CD4-positive, alpha-beta T cell treated with Interleukin-4 for 1 hour (primary cell): ENCODE measurements at places on chromosomes 12 and 14.

GRCh38 chr14:69055999-69056788 lies 77.1 kb upstream of the ACTN1 start:
- no peak for DNase-seq

- DNase-seq: no peak
Measured at GRCh38 chr14:102665621-102666020, 73.2 kb downstream of the RCOR1 start.

DNA sequence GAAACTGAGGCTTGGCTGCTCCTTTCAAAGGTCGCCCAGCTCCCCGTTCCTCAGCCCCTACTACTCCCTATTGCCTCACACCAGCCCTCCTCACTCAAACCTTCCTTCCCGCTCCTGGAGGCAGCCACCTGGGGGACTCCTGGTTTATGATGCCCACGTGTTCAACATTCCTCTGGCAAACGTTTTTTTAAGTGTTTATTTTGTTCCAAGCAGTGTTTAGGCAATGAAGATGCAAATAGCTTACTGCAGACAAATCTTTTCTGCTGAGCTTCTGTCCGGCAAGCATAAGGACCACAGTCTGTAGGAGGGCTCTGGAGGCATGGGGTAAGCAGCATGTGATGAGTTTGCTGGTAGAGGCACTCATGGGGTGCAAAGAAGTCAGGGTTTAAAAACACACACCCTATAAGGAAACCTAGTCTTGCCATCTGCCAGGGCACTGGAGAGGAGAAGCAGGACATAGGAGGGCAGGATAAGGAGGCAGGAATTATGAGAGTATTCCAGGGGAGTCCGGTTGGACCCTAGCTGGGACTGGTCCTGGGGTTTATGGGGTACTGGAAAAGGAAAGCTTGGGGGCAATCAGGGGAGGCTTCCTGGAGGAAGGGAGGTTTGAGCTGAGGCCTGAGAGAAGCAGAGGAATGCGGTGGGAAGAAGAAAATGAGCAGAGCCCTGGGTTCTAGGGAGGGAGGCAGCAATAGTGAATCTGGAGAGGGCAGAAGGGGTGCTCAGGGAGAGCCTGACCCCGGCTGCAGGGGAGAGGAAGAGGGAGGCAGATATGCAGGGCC lies 123.3 kb downstream of the NCOR2 start:
- no peak for DNase-seq

DNA sequence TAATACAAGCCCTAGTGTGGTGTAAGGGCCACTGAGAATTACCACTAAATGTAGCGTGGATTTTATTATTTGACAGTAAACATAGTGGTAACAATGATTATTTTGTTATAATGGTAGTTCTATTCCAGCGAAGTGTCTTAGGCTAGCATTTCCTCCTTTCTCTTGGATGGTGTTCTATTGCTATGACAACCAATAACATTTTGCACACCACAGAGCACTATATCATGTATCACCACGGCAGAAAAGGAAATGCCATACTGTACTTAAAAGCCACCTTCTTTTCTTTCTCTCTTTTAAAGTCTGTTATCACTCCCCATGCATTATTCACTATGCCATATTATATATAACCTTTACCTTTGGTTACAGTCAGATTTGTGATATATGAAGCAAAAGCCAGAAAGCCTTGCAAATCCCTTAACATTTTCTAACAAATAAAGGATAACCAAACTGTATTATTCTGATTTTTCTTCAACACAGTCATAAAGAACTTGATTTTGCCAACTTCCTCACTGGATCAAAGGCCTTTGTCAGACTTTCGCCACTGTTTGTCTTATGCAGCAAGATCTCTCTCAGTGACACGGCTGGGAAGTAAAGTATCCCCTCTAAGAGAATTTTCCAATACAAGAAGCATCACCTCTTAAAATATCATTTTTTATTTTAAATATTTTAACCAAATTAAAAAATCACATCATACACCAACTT lies 195.8 kb downstream of the FOXN3 start:
- peak; percentile 66 for DNase-seq

- DNase-seq: no peak
Measured at GRCh38 chr14:105850853-105851581, 324.6 kb downstream of the TMEM121 start.
